ENCODE measurements at places on chromosomes 16 and 17.

DNA sequence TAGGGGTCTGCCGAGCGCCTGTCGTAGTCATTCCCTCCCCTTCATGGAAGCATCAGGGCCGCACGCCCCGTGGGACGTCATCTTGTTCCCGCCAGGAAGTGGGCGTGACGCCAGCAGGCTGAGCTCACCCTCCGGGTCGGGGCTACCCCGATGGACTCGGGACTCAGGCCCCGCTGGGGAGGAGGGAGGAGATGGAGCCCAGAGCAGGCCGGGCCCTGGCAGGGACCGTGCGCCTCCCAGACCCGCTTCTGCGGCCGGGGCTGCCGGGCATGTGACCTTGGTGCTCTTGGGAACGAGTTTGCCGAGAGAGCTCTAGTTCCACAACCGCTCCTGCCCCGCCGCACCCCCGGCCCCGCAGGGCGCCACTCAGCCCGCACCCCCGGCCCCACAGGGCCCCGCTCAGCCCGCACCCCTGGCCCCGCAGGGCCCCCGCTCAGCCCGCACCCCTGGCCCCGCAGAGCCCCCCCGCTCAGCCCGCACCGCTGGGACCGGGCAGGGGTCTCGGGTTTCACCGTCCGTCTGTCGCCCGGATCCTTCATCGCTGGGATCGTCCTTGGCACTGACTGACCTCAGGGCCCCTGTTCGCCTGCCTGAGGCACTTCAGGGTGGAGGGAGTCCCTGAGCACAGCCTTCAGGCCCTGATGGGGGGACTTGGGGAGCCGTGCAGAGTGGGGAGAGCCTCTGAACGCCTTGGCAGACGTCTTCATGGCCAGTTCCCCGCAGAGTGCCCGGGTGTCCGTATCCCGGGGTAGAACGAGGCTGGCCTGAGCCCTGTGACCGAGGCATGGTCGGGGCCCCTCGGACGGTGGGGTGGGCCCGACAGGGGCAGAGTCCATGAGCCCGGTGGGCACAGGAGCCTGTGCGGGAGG lies 5.8 kb downstream of the CACNA1H start:
- no peak for DNase-seq

- DNase-seq, result no peak
Observed at GRCh38 chr17:44940317-44940716, 7.3 kb downstream of the KIF18B start.

- no peak for DNase-seq
Observed at GRCh38 chr16:12228602-12229499, 252.3 kb downstream of the SNX29 start.

DNA sequence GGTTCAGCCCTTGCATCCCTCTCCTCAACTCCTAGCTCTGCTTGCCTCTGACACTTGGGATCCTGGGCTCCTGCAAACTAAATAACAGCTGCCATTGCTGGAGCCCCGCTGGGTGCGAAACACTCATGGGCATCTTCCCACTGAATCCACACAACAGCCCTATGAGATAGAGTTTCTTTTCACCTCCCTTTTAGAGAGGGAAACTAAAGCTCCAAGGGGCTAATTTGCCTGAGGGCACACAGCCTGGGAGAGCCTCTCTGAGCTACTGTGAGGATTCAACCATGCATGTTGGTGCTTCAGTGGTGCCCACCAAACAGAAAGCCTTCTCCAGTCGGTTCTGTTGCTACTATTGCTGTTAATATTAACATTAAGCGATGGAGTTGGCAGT lies 4.0 kb downstream of the ACBD4 start:
- DNase-seq, result no peak

DNA sequence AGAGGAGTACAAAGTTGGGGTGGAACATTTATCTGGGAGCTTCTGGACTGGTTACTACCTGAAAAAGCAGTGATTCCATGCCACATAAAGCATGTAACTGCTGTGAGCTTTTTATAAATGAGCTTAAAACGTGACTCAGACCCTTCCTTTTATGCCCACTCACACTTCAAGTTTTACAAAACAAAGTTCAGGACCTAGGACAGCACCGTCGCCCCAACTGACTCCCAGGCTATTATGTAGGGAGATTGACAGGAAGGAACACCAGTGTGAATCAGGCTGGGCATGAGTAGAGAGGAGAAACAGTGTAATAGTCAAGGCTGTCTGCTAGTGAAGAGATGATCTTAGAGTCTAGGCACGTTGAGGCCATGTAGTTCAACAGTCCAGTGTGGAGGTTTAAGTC lies 91.6 kb upstream of the DNAH9 start:
- no peak for DNase-seq

DNA sequence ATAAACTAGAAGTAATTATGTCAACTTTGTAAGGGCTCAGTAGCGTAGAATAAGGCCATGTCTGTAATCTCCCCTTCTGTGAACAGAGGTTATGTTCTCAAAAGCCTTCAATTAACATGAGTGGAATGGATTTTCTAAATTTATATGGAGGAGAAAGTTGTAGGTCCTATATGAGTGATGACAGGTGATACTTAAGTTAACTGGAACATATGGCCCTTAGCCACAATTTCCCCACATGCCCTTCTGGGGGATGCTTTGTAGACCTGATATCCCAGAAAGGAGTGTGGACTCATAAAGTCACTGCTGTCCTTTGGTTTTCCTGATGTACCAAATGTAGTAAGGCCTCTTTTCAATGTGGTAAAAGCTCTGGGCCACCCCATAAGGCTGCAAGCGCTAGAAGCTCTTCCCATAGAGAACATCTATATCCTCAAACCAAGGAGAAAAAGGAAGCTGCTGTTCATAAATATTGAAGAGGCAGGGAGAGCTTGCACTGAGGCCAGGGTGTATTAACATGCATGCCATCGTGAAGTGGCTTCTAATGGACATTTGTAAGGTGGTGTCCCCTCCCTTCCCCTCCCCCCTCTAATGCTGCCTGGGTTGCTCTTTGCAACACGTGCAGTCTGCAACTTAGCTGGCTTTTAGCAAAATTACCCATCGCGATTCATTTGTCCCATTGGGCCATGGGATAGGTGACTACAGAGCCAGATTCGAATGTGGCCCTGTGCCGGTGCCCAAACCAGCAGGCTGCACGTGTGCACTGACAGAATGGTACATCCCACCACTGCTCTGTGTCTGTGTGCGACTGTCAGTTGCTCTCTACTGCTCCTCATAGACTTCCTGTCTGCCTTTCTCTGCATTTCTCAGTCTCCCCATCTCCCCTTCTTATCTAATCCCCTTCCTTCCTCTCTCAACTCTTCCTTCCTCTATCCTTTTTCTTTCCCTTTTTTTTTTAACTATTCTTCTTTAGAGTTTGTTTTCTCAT lies 269.0 kb downstream of the WWOX start:
- DNase-seq, result no peak

- DNase-seq, result no peak
Observed at GRCh38 chr17:41873559-41874292, 8.5 kb upstream of the KLHL11 start.

DNA sequence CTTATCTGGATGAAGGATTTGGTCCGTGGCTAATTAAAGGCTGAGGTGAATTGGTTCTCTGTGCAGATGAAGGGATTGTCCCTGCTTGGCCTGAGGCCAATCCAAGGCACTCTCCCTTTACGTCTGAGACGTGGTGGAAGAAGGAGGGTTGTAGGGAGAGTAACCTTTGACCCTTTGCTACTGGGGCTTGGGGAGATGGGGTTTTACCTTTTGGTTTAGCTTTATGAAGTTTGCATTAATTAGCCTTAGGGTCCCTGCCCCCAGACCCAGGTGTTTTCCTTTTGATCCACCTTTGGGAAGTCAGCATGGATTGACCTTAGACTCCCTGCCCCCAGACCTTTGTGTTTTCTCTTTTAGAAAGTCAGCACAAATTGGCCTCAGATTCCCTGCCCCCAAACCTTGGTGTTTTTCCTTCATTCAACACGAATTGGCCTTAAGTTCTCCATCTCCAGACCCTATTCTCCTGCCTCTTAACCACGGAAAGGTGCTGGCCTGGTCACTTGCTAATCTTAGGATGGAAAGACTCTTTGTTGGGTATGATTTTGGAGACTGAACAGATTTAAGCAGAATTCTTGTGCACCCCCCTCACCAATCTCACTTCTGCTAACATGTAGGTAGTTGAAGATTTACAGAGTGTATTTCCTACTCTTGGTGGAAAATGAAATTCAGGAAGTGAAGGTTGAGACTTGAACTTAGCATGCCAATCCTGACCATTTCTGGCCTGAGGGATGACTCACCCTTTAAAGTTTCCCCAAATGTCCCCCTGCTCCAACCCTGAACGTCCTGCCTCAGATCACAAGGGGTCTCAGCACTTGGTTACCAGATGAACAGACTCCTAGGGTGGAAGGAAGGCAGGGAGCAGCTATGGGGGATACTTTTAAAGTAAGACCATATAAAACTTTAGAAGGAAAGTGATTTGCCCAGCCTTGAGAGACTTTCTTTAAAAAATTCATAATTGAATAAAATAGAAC lies 23.1 kb upstream of the MMD start:
- no peak for DNase-seq

GRCh38 chr17:28340374-28340773 lies 4.8 kb downstream of the TNFAIP1 start:
- DNase-seq, result no peak

DNA sequence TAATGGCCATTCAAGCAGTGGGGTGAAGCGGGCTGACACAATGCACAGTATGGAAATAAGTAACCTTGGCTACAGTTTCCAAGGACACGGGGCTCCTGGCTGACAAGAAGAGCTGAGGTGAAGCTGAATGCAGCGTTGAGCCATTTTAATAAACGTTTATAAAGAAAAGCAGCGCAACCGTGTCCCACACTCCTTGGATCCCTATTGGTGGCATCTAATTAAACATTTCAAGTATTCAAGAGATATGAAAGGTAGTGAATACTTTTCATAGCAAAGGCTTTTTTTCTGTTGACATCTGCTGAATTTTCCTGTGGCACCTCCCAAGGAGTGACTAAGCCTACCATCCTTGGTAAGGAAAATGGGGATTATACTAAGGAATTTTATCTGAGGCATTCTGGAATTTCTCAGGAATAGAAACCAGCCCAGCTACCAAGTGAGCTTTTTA lies 26.5 kb downstream of the DUSP14 start:
- DNase-seq, result no peak

DNA sequence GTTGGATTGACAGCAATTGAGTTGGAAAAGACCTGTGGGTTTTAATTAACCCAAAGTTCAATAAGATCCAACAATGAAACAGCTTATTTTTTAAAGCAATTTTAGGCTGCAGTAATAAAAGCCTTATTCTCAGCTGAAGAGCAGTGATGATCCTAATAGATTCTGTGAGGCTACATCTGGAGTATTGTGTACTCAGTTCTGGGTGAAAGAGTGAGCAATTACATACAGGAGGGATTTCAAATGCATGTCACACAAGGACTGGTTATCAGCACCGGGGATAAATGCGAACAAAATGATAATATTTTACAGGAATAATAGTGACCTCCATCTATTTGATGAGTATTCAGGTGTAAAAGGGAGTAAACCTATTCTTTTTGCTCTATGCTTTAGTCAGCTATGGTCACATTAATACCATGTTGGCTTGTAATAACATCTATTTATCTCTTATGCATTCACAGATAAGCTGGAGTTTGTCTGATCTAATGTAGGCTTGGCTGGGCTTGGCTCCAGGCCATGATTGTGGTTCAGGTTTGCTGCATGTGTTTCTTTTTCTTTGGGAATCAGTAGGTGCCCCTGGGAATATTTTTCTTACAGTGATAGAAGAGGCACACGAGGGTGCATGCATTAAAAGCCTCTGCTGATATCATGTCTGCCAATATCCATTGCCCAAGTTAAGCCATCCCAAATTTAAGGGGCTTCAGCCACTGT lies 22.2 kb upstream of the TOX3 start:
- no peak for DNase-seq

DNA sequence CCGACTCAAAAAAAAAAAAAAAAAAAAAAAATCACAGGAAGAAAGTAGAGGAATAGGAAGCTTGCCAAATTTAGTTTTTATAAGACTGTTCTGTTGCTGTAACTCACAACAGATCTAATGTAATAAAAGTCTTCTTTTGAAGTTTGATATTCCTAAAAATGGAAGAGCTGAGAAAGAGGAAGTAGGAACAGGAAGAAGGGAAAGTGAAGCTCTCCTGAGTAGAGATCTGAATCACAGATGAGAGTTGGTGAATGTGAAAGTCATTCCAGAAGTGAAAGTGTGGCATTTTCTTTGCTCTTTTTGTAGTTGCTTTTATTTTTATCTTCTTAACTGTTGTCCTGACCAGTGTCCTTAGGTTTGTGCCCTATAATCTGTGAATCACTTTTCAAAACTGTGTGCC lies 2.1 kb downstream of the NMT1 start:
- DNase-seq, result no peak

GRCh38 chr17:7064261-7064660 lies 15.8 kb downstream of the CLEC10A start:
- DNase-seq, result no peak

DNA sequence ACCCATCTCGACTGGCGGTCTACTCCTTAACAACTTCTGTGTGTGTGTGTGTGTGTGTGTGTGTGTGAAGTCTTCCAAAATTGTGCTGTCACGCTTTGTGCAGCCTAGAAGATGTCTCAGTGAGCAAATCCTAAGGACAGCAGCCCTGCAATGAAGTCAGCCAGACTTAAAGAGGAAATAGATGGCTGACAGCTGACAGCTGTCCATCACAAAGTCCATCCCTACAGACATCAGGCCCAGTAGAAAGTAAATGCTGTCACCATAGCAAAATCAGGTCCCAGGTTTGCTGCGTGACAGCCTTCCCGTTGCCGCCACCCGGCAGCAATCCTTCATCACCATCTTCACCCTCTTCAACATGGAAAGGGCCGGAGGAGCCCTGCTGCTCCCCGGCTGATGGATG lies 416.0 kb downstream of the SOX9 start:
- DNase-seq, result no peak

- no peak for DNase-seq
Observed at GRCh38 chr17:56890390-56890789, 23.5 kb downstream of the TRIM25 start.

GRCh38 chr17:64020056-64020766 lies at the start of gene ICAM2:
ICAM2 (minus strand) TSS chr17:64020633; CDS start chr17:64006691, 13,942 bp downstream.
- DNase-seq, result no peak

DNA sequence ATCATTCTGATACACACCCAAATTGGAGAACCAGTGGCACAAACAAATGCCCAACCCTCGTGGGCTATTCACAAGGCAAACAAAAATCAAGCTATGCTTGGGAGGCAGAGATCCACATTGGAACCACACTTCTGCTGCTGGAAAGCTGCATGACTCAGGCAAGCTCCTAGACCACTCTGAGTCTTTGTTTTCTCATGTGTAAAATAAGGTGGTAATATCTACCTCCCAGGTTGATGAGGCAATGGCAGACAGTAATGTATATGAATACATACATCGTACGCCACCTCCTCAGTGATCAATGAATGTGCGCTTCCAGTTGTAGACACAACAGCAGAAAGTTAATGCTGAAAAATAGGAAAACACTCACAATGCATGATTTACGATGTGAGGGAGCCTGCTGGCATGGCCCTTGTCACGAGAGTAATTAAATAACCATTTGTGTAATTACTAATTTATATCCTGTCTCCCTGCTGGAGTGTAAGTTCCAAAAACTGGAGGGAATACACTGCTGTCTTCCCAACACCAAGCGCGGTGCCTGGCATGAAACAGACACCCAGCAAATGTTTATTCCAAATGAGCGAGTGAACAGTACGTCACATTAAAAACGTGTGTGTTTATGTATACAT lies 69.9 kb upstream of the HSBP1 start:
- DNase-seq, result no peak
